ENCODE measurements at places on chromosomes 1 and 21. TPM values are rescaled to one million over a fixed set of nuclear protein-coding genes. Genes with fewer than 3 reads are reported as not detected.

DNA sequence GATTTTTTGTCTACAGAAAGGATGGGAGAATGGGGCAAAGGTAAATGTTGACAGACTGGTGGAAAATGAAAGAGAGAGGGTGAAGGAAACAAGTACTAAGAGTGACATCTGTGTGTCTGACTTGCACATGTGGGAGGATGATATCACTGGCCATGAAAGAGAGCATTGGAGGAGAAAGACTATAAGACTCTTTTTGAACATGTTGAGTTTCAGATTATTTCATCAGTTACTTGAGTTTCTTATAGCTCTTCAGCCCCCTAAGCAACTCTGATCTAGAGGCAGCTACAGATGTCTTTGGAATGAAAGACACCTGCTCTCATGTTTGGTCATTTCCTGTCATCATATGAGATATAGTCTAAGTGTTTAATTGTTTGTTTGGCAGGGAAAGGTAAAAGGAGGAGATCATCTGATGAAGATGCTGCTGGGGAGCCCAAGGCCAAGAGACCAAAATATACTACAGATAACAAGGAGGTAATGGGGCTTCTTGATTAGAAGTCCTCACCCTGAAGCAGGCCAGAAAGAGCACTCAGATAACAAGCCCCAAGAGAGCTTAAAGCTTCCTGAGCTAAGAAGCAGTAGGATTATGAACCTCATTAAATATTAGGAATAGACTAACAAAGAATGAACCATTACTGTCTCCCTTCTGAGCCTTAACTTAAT lies 4.5 kb downstream of the POLR3C start:
- DNase-seq: no peak

GRCh38 chr1:167708940-167709389 lies 12.8 kb upstream of the MPZL1 start:
- no peak for DNase-seq

GRCh38 chr1:81050390-81050789 lies 750.3 kb upstream of the ADGRL2 start:
- DNase-seq: no peak

Gene UTS2
- 0.35 TPM for total RNA-seq
